Adrenal gland (tissue), 19 donors: ENCODE measurements at places on chromosomes 4 and X. TPM values are rescaled to one million over a fixed set of nuclear protein-coding genes. Genes with fewer than 3 reads are reported as not detected.

Gene RBMXL3
- not detected for total RNA-seq

Gene LEF1
- 38.6 TPM for total RNA-seq

Gene GAGE2A
- not detected for total RNA-seq

Gene ATP10D
- total RNA-seq: 22.3 TPM

Gene TMEM271
- total RNA-seq: not detected

Gene SLC6A14
- not detected for total RNA-seq

Gene HS6ST2
- total RNA-seq: 0.32 TPM

Gene ARMCX4
- total RNA-seq: 7.2 TPM
